Esophagus squamous epithelium (tissue), 5 donors: ENCODE measurements at places on chromosomes 1 and 21. TPM values are rescaled to one million over a fixed set of nuclear protein-coding genes. Genes with fewer than 3 reads are reported as not detected.

Gene SAMD11
- total RNA-seq = not detected

DNA sequence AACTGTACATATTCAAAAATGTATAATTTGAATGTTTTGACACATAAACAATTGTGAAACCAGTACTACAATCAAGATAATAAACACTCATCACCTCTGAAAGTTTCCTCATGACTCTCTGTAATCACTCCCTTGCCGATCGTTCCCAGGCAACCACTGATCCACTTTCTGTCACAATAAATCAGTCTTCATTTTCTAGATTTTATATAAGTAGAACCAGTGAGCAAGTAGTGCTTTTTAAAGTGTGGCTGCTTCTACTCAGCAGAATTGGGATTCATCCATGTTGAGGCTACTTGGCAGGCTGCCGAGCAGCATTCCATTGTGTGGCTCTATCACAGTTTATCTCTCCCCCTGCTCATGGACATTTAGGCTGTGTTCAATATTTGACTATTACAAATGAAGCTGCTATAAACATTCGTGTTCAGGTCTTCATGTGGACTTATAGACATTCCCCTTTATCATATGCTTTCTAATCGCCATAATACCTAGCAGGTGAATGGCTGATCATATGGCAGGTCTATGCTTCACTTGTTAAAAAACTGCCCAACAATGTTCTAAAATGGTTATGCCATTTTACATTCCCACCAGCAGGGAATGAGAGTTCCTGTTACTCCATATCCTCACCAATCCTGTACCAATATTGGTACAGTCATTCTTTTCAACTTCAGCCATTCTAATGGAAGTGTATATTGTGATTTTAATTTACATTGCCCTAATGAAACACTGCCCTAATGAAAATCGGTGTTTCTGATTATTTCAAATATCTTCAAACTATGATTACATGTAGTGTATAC, 20.5 kb downstream of the TEX38 start:
- H3K4me1 ChIP-seq = no peaks in the 10 kb centered on the region
- DNase-seq = no peak
- no peak overlapping the region for H3K27ac ChIP-seq
- H3K36me3 ChIP-seq = peaks cover 30% of the 10 kb centered on the region
- no peak overlapping the region for H3K4me3 ChIP-seq
- H3K27me3 ChIP-seq = no peaks in the 10 kb centered on the region

Gene FMOD
- total RNA-seq = 29.9 TPM

DNA sequence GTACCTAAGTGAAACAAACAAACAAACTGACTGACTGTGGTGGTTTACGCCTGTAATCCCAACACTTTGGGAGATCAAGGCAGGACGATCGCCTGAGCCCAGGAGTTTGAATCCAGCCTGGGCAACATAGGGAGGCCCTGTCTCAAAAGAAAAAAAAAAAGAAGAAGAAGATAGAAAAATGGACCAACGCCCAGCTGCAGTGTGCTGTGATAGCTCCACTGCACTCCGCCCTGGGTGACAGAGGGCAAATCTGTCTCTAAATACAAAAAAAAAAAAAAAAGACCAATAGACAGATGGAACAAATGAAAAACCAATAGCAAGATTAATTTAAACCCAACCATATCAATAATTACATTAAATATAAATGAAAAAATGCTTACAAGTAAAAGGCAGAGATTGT, 13.9 kb downstream of the AKR7A3 start:
- no peak overlapping the region for H3K4me3 ChIP-seq
- no peak for DNase-seq
- H3K27me3 ChIP-seq = no peaks in the 10 kb centered on the region
- no peak overlapping the region for H3K27ac ChIP-seq
- H3K36me3 ChIP-seq = no peaks in the 10 kb centered on the region
- no peaks in the 10 kb centered on the region for H3K4me1 ChIP-seq

DNA sequence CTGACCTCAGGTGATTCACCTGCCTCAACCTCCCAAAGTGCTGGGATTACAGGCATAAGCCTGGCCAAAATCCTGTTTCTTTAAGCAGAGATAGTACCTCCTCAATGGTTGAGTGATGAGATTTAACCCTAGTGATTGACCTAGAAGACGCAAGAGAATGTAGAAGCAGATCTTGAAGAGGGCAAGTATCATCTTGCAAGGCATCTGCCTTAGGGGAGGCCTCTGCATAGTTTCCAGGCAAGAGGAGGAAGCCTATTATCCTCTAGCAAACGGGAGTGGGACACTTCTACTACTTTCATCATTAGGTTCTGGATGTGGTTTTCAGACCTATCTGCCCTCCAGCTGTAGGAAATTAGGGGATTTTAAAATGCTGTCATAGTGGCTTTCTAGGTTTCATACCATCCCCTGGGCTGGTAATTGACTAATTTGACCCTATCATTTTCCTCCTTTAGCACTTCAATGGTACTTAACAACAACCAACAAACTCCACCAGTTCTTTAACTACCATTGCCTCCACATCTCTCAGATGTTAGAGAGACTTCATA, 10.0 kb upstream of the TRIM62 start:
- no peaks in the 10 kb centered on the region for H3K4me1 ChIP-seq
- H3K27me3 ChIP-seq = peaks cover 8% of the 10 kb centered on the region
- H3K4me3 ChIP-seq = no peak overlapping the region
- no peaks in the 10 kb centered on the region for H3K36me3 ChIP-seq

- DNase-seq = no peak
- H3K4me3 ChIP-seq = no peak overlapping the region
- H3K27me3 ChIP-seq = peaks cover 8% of the 10 kb centered on the region
- H3K4me1 ChIP-seq = peaks cover 9% of the 10 kb centered on the region
Measured at GRCh38 chr1:98047171-98047570, 126.3 kb upstream of the DPYD start.

DNA sequence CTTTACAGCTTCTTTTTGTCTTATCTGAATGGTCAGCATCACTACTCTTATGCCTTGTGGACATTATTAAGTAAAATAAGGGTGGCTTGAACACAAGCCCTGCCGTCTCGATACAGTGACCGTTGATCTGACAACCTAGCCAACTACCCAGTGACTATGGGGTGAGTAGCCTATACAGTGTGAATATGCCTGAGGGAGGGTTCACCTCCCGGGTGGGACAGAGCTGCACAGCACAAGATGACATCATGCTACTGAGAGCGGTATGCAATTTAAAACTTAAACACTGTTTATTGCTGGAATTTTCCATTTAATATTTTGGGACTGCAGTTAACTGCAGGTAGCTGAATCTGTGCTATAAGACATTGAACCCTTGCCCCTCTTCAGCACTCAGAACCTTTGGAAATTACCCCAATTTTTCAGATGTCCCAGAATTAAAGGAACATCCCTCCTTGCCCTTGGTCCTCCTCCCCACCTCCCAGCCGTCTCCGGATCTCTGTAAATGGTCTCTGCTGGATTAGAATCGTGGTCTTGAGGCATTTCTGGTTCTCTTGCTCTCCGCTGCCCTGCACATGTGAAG, 618.5 kb downstream of the PTPRU start:
- H3K36me3 ChIP-seq = no peaks in the 10 kb centered on the region
- H3K27me3 ChIP-seq = peaks cover 78% of the 10 kb centered on the region
- DNase-seq = no peak
- no peaks in the 10 kb centered on the region for H3K4me1 ChIP-seq

DNA sequence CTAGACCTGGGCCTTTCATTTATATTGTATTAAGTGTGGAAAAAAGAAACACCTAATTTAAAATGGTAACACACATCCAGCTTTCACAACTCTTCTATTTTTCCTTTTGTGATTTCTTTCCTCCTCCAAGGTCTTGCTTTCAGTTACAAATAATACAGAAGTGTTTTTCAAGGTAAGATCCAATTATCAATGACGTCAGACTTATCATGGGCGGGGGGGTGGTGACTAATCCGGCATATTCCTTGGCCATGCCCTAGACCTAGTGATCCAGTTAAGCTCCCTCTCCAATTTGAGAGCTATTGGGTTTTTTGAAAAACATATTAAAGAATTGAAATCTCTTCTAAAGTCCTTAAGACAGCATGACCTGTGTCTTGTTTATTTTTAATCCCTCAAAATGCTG, 669.9 kb upstream of the NR5A2 start:
- H3K4me3 ChIP-seq = no peak overlapping the region
- H3K27me3 ChIP-seq = no peaks in the 10 kb centered on the region
- no peak for DNase-seq
- no peak overlapping the region for H3K27ac ChIP-seq
- H3K4me1 ChIP-seq = no peaks in the 10 kb centered on the region

DNA sequence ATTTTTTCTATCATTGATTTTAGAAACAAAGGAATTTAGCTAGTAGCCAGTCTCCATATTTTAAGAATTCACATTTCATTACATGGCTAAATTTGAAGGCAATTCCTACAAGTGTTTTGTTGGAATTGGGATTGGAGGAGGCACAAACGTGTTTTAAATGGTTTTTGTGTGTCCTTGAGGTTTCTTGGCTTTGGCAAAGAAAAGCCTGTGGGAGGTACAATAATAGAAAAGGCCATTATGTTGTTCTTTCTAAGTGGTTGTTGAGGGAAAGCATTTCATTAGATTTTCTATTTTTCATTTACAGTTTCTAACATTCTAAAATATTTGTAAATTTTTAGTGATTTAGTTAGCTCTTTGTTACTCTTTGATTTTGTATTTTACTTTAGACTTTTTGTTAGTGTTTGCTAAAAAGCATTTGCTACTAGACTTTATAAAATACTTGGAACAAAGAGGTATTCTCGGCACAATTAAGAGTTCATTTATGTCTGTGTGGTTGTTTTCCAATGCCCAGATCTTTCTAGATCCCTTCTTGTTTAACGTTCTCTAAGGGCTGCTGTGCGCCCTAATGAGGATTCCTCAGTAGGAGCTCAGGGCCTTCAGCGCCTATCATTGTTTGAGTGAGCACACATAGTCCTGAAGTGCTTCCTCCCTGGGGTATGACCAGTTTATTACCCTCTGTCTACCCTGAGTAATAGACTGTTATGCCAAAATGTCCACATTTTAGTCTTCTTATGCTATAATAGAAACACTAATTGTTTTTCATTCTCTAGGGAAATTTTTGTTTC, 70.0 kb upstream of the KIAA1614 start:
- H3K27ac ChIP-seq = no peak overlapping the region
- no peaks in the 10 kb centered on the region for H3K27me3 ChIP-seq
- H3K4me1 ChIP-seq = no peaks in the 10 kb centered on the region

GRCh38 chr1:50829014-50829958, 130.8 kb downstream of the FAF1 start:
- no peaks in the 10 kb centered on the region for H3K36me3 ChIP-seq
- H3K4me3 ChIP-seq = no peak overlapping the region
- DNase-seq = no peak
- no peaks in the 10 kb centered on the region for H3K4me1 ChIP-seq
- H3K27me3 ChIP-seq = no peaks in the 10 kb centered on the region

DNA sequence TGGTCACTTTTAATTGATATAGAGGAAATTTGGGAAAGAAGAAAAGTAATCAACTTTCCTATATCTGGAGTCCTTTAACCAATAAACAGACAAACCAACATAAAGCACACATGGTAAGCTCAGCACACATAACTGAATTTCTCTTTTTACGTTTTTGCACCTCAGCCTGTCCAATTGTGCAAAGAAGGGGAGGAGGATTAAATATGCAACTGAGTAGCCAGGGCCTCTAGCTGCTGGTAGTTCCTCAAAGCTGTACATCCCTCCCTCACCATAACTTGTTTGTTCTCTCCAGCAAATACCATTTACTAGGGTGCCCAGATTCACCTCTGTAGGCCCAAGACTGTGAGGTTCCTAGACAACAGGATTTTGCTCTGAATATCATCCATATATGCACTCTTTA, 25.4 kb downstream of the ST6GALNAC5 start:
- no peaks in the 10 kb centered on the region for H3K27me3 ChIP-seq
- no peaks in the 10 kb centered on the region for H3K36me3 ChIP-seq
- H3K27ac ChIP-seq = no peak overlapping the region
- H3K4me1 ChIP-seq = no peaks in the 10 kb centered on the region
- DNase-seq = no peak
- no peak overlapping the region for H3K4me3 ChIP-seq

- peaks cover 62% of the 10 kb centered on the region for H3K4me1 ChIP-seq
- no peaks in the 10 kb centered on the region for H3K27me3 ChIP-seq
- H3K4me3 ChIP-seq = no peak overlapping the region
- H3K36me3 ChIP-seq = no peaks in the 10 kb centered on the region
- DNase-seq = no peak
Measured at GRCh38 chr1:93750955-93751354, 69.3 kb upstream of the BCAR3 start.

DNA sequence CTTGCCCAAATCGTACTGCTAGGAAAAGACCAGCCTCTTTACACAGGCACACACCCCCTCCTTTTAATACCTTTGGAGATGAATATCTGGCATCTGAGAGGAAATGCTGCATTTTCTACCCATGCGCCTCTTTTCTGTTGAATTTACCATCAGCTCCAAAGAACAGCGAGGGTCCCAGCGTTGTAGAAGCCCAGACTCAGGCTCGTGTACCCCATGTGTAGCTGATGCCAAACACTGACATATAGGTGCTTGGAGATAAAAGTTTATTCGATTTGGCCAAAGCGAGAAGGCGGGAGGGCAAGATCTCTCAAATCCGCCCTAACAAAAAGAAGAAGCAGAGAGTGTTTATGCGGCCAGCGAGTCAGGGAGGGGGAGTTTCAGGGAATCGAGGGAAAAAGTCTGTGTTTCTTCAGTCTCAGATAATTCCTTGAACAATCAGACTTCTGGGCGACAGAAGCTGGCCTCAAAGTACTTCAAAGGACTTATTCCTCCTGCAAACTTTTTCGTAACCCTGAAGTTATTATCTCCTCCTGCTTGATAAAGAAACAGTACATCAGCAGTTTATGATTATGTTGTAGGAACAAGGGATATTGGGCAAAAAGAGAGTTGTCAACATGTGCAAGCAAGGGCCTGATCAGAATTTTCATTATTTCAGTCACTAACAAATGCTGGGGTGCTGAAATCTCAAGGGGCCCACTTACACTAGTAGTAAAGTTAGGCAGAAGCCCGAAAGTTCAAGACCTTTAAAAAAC, 642 bp upstream of the CREG1 start:
- no peak for DNase-seq
- H3K36me3 ChIP-seq = no peaks in the 10 kb centered on the region
- H3K27ac ChIP-seq = peak overlapping the region; percentile 96
- peaks cover 12% of the 10 kb centered on the region for H3K4me1 ChIP-seq
- H3K4me3 ChIP-seq = peak overlapping the region; percentile 76

- H3K4me1 ChIP-seq = peaks cover 42% of the 10 kb centered on the region
- no peaks in the 10 kb centered on the region for H3K36me3 ChIP-seq
- H3K27me3 ChIP-seq = peaks cover 15% of the 10 kb centered on the region
- H3K27ac ChIP-seq = peak within 1 kb of the TSS; percentile 93
Measured at GRCh38 chr1:13699936-13700520, at the start of gene PRDM2. Gene PRDM2 (plus strand): TSS chr1:13700188. CDS start chr1:13715606, 15,418 bp downstream.

- no peaks in the 10 kb centered on the region for H3K4me1 ChIP-seq
- DNase-seq = no peak
- H3K27ac ChIP-seq = no peak overlapping the region
Measured at GRCh38 chr1:196873385-196873784, 14.5 kb upstream of the CFHR4 start.
